ENCODE measurements at places on chromosomes 7 and 10.
A peak's percentile ranks its signal among the peaks of the same experiment; 100 is the strongest.

GRCh38 chr7:155713384-155713783 is 68.9 kb downstream of the RBM33 start:
- no peak for DNase-seq

GRCh38 chr10:124035928-124036558 is 57.4 kb downstream of the CHST15 start:
- DNase-seq: no peak

- DNase-seq: no peak
Measured at GRCh38 chr7:147432576-147432975, 1158.0 kb upstream of the C7orf33 start.

DNA sequence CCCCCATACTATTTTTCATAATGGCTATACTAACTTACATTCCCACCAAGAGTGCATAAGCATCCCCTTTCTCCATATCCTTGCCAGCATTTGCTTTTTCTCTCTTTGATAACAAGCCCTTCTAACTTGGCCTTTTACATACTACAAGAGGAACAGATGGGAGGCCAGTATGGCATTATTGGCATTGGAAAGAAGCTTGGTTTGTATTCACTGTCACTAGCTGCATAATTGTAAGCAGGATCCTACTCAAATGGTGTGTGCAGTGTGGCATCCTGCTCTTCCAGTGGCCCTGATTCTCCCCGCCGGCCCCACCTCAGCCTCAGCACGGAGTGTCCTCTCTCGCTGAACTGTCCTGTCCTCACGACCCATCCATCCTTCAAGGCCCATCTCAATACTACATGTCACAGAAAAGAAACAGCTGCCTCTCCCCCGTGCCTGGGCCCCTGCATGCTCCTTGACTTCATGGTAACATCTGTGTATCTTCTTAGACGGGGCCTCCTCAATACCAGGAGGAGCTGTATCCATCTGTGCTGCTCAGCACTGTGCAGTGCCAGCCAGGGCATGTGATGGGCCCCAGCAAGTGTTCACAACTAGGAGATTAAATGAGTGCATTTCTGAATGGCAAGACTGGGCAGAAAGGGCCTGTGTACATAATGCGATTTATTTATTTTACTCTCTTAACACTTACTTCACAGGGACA is 205.2 kb downstream of the COBL start:
- DNase-seq: no peak

DNA sequence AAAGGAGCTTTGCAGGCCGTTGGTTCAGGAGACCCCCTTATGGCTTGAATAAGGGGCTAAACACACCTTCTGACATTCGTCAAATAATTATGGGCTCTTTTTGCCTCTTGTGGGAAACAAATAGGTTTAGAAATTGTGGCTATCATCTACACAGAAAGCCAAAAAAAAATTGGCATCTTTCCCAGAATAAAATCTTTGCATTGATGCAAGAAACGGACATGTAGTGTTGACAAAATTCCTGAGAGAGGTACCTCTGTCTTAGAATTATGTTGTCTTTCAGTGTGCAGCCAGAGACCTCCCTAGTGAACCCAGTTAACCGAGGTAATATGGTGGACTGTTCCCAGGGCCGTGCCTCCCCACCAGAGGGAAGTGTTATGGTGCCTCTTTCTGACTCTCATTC is 283.9 kb downstream of the SDHAF3 start:
- DNase-seq: no peak

DNA sequence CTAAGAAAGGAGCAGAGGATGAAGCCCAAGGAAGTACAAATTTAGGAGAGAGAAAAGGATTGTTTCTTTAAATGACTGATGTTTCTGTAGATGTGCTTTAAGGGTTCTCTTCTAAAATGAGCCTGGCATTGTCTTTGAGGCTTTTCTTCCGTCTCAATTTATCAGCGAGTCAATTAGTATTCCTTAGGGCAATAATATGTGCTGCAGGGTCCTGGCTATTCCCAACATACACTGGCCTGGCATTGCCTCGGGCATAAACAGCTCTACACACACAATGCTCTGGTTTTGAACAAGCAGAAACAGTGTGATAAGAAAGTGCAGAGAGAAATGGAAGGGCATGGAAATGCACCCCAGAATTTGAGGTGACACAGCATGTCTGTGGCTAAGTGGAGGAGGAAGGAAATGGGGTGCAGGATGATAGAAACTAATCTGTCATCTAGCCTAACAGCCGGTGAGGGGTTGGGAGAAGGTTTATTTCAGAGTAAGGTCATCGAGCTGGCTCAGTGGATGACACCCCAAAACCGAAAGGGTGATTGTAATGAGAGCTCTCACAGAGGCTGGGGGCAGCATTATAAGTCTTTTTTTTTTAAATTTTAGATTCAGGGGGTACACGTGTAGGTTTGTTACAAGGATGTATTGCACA is 67.5 kb upstream of the ARHGAP21 start:
- no peak for DNase-seq

GRCh38 chr10:69850440-69850839 is 48.7 kb downstream of the COL13A1 start:
- peak; percentile 28 for DNase-seq

GRCh38 chr7:19772841-19773760 is at the start of gene TMEM196:
TMEM196 (minus strand) TSS chr7:19773617; CDS start chr7:19772696, 921 bp downstream.
- DNase-seq: no peak

GRCh38 chr10:95562341-95562965 is 1.3 kb upstream of the SORBS1 start:
- DNase-seq: no peak

- DNase-seq: no peak
Measured at GRCh38 chr7:22726345-22726906, 574 bp upstream of the IL6 start.

GRCh38 chr10:69895759-69896158 is 94.1 kb downstream of the COL13A1 start:
- DNase-seq: no peak

- DNase-seq: no peak
Measured at GRCh38 chr10:91683975-91684374, 51.1 kb upstream of the PPP1R3C start.

DNA sequence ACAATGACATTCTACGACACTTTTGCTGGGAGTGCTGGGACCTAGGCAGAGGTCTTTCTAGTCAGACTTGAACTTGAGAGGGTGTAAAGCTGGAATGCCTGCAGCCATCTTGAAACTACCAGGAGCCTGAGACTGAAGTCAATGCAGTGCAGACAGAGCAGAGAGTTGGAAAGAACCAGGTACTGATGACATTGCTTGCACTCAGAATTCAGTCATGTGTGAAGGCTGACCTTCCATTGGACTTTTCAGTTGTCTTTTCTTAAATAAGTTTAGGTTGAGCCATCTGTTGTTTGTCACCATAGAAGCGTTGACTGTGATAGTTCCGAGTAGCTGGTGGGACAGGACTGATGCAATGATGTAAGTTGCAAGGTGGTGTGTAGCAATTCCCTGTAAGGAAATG is 3.1 kb upstream of the PLPP4 start:
- no peak for DNase-seq

- DNase-seq: no peak
Measured at GRCh38 chr10:75525646-75526045, 94.2 kb downstream of the LRMDA start.

GRCh38 chr7:88109612-88110011 is 110.2 kb downstream of the SRI start:
- no peak for DNase-seq

DNA sequence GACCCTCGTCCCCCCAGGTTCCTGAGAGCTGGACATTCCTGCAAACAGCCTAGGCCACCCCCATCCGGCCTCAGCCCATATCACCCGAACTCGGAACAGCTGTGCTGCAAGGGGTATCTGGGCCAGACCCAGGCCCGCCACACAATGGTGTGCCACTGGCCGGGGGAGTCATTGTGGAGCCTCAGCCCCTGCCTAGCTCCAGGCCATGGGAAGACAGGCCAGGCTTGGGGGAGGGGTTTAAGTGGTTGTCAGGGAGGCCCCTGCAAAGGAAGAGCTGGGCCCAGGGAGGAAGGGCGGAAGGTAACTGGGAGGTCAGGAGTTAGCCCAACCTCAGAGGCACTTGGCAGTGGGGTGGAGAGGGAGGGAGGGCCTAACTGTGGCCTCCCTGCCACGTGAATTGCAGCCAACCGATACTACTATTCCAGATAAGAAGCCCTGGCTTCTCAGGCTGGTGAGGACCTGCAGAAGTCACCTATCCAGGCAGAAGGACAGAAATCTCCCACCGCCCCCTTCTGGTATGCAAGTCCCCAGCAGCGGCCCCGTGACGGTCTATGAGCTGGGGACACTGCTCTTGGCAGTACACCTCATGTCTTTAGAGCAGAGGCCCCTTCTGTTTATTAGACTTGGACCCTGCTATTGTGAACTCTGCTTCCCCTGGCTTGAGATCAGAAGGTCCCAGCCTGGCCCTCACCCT is 26.8 kb downstream of the VSIR start:
- DNase-seq: no peak

- no peak for DNase-seq
Measured at GRCh38 chr10:43853369-43853768, 204.7 kb upstream of the ZNF32 start.
